SW480 (cell line): ENCODE measurements at places on chromosomes 11 and 22.

GRCh38 chr22:37016134-37016910, 2.9 kb downstream of the TST start:
- DNase-seq: no peak

- no peak for DNase-seq
Measured at GRCh38 chr22:21038405-21038804, 6.0 kb upstream of the SLC7A4 start.

DNA sequence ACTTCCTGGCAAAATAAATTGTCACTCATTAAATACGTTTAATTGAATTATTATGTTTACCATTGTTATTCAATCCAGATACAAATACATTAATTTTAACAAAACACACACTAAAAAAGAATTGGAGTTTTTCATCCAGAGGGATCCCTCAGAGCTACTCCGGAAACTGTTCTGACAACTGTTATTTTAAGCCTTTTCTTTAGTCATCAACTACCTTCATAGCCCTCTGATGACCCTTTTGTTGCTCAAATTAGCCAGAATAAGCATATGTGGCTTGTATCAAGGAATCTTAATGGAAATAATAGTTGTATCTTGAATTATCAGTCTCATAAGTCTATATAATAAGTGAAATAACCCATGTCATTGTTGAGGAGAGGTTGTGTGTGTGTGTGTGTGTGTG, 405.4 kb upstream of the FAT3 start:
- DNase-seq: no peak

DNA sequence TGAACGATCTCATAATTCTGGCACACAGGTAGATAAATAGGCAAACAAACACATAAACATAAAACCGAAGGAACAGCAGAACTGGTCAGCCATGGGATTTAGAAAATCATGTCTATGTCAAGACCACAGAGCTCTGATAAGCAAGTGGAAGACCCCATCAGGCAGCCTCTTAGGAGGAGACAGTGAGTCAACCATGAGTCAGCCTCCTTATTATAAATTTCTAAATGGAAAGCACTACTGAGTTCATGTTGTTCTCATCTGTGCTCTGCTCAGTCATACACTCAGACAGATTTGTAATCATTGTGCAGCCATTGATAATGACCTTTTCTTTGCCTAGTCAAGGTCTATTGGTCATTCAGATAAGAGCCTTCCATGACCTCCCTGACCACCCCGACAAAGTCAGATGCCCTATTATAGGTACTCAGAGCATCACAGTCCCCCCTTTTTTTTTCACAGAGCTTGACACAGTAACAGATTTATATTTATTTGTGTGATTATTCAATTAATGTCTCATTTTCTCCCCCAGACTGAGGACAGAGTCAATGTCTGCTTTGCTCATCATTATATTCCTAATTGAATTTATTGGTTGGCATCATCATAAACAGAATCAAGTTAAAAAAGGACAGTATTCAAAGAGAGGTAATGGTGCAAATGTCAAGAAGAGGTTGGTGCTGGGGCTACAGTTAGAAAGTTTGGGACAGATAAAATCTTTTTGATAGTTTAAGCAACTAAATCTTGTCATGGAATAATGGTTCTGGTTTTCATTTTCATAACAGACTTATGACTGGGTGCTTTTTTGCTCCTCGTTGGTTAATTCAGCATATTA, 579.7 kb upstream of the CCDC90B start:
- DNase-seq: no peak

GRCh38 chr11:124150684-124151083, 32.5 kb upstream of the OR10D3 start:
- no peak for DNase-seq
